ENCODE measurements at places on chromosomes 7 and 10. TPM values are rescaled to one million over a fixed set of nuclear protein-coding genes. Genes with fewer than 3 reads are reported as not detected.

ADAM12 gene
- polyA plus RNA-seq, result 22.5 TPM

DNA sequence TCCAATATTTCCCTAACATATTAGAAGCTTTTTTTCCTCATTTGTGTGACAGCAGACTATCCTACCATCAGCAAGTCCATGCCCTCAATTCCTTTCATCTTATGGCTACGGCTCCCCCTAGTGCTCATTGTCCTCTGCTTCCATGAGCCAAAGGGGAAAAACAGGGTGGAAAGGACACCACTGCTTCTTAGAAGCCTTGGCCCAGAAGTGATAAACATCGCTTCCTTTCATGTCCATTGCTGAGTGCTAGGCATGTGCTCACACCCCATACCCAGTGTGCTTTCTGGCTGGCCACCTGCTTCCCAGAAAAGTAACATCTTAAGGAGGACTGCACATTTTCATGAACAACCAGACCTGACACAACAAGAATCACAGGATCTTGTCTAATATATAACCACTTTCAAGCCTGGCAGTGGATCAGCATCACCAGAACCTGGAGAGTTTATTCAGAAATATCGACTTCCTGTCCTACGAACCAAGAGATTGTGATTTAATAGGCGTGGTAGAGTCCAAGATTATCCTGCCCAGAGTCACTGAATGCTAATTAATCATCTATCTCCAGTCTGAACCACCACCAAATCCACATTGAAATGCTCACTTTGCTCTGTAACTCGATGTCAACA lies 650.5 kb upstream of the SORCS1 start:
- no peak for DNase-seq

- no peak for DNase-seq
Observed at GRCh38 chr10:86681047-86681446, 12.7 kb downstream of the LDB3 start.

NPSR1 gene
- not detected for polyA plus RNA-seq

CFAP70 gene
- polyA plus RNA-seq, result 11.9 TPM

DNA sequence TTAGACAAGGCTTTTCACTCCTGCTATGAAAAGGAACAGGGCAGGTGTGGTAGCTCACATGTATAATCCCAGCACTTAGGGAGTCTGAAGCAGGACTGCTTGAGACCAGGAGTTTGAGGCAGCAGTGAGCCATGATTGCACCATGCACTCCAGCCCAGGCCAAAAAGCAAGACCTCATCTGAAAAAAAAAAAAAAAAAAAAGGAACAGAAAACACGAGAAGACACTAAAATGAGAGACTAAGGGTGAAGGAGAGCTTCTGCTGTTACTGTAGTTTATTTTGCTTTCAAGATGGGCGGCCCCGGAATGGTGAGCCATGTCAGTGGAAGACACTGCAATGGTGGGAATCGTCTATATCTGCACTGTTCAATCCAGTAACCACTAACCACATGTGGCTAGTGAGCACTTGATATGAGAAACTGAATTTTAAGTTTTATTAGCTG lies 9.9 kb downstream of the PIP4K2A start:
- no peak for DNase-seq
